ENCODE measurements at places on chromosomes 2 and 18. TPM values are rescaled to one million over a fixed set of nuclear protein-coding genes. Genes with fewer than 3 reads are reported as not detected.
A peak's percentile ranks its signal among the peaks of the same experiment; 100 is the strongest.

Gene ITGA4
- 3.9 TPM for total RNA-seq

Gene GAD1
- not detected for total RNA-seq

Gene CNDP1
- 40.6 TPM for total RNA-seq

Gene CIDEA
- total RNA-seq: not detected

DNA sequence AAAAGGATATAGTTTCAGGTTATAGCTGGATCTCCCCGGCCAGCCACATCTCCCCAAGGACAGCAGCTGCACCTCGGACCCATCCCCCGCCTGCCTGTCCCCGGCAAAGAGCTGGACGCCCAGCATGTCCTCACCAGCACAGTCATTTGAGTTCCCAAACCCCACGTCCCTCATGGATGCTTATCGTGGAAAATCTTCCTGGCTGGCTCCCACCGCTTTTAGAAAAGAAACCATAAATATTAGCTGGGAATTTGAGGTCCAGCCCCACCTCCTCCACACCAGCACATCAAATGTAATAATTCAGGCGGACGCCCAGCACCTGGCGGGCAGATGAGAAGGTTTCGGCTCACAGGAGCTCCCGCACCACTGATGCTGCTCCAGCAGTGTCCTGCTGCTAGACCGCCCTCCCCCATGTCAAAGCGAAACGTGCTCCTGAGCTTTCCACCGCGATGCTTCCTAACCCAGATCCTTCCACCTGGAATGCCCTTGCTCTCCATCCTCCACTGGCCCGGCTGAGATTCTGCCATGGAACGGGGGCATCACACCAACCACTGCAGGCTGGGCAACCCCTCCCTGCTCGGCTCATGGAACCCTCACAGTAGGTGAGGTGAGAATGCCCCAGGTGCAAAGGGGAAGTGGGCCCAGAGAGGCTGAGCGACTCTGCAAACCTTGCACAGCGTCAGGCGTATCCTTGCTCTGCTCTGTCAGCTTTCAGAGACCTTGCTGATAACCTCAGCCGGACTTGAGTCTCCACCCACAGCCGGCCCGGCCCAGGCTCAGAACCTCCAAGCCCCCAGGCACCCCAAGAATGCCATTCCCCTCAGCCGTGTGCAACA lies 71.5 kb upstream of the GPC1 start:
- no peak overlapping the region for H3K4me3 ChIP-seq
- H3K27ac ChIP-seq: no peak overlapping the region
- H3K27me3 ChIP-seq: no peaks in the 10 kb centered on the region
- no peaks in the 10 kb centered on the region for H3K36me3 ChIP-seq
- H3K4me1 ChIP-seq: no peaks in the 10 kb centered on the region
- DNase-seq: peak; percentile 24

- no peak overlapping the region for H3K4me3 ChIP-seq
- DNase-seq: no peak
- H3K4me1 ChIP-seq: no peaks in the 10 kb centered on the region
- no peaks in the 10 kb centered on the region for H3K27me3 ChIP-seq
Observed at GRCh38 chr18:48100165-48100575, 169.7 kb upstream of the SMAD2 start.

DNA sequence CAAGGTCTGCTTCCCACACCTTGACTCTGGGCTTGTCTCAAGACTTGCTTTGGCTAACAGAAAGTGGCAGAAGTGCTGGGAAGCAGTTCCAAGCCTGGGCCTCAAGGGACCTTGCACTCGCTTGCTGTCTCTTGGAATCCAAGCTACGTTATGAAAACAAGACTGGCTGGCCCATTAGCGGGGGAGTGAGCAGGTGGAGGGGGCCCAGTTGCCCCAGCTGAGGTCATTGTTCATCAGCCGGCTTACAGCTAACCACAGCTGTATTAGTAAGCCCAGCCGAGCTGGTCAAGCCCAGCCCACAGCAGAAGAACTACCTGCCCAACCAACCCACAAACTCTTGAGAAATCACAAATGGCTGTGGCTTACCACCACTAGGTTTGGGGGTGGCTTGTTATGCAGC lies 63.1 kb downstream of the MARCO start:
- no peaks in the 10 kb centered on the region for H3K27me3 ChIP-seq
- DNase-seq: peak; percentile 12
- no peaks in the 10 kb centered on the region for H3K36me3 ChIP-seq
- H3K4me3 ChIP-seq: no peak overlapping the region
- H3K27ac ChIP-seq: no peak overlapping the region

DNA sequence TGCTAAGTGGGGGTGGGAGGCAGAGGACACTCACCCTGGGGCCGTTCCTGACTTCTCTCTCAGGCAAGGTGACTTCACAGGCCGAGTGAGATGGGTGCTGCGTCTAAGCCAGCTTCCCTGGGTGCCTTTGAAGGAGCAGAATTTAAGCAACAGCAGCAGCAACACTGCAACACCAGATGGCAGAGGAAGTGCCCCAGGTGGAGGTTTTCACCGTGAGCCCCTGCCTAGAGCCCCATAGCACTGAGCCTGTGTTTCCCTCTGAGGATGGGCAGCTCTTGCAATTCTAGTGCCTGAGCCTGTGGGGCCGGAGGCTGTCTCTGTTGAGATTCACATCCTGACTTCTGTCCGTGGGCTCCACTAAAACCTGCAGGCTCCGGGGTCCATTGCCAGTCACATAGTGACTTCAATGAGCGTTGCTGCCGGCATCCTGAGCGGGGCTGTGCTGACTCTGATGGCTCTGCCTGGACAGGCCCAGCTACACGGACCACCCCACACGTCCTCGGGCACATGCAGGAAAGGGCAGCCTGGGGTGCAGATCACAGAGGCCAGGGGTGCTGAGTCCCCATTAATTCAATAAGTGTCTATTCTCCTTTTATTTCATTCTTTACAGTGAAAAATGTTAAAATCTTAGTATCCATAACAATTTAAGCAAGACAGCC lies 218.8 kb downstream of the SNTG2 start:
- no peak overlapping the region for H3K4me3 ChIP-seq
- H3K27ac ChIP-seq: no peak overlapping the region
- H3K36me3 ChIP-seq: no peaks in the 10 kb centered on the region
- no peak for DNase-seq
- H3K27me3 ChIP-seq: no peaks in the 10 kb centered on the region
- H3K4me1 ChIP-seq: no peaks in the 10 kb centered on the region

DNA sequence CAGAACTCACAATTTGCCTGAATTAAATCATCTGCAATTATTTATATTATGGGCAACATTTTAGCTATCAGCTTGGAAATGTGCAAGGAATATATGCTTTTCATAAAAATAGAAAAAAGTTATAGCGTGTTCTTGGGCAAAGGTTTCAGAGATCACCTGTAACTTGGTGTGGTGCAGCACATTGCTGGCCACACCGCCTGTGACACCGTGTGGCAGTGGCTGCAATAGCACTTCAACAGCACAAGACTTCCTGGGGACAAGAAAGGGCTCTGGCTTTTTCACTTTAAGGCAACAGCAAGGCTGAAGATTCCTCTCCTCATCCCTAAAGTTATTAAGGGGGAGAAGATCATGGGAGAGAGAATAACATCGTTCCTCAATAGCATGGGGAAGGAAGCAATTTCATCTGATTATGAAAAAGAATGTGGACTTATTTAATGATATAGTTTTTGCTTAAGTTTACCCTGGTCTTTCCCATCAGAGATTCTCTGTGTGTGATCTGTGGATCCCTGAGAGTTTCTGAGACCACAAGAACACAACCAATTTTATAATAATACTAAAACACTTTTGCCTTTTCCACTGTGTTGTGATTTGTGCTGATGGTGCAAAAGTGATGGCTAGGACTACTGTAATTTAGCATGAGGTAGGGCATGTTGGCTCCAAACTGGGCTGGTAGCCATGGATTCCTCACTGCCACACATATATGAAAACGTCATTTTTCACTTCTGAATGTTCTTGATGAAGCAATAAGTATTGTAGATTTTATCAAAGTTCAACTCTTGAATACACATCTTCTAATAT lies 15.0 kb upstream of the SERPINB3 start:
- no peak overlapping the region for H3K4me3 ChIP-seq
- H3K27ac ChIP-seq: no peak overlapping the region
- peaks cover 9% of the 10 kb centered on the region for H3K4me1 ChIP-seq
- no peaks in the 10 kb centered on the region for H3K36me3 ChIP-seq
- peak; percentile 63 for DNase-seq

DNA sequence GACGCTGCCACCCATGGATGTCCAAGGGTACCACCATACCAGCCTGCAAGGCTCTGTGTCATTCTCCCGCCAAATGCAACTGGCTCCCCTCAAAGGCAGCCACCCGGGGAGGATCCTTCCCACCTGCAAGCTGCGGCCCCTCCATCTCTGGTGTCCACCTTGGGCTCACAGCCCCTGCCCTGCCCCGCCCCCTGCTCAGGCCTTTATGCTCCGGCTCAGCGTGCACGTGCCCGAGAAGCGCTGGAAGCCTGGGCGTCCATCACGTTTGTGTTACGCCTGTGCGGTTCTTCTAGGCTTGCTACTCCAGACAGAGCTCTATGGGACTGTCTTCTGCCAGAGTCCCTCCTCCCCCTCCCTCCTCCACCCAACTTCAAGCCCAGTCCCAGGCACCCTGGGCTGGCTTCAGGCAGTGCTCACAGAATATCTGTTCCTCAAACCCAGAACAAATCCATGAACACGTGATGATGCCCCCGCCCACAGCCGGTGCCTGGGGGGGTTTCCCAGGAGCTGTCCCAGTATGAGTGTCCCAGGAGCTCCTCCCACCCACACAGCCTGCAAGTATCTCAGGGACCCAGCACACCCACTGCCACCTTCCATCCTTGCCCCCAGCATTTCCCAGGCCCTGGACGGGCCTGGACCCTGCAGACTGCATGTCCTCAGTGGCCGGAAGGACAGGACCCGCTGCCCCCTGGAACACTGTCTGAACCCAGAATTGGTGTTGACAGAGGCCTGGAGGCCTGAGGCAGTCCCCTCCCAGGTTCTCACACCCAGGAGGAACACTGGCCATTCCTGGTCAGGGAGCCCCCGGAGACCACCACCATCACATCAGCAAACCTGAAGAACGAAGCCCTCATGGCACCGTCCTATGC lies 30.3 kb downstream of the KIF1A start:
- H3K27ac ChIP-seq: no peak overlapping the region
- H3K4me3 ChIP-seq: no peak overlapping the region
- H3K27me3 ChIP-seq: no peaks in the 10 kb centered on the region
- H3K4me1 ChIP-seq: peaks cover 2% of the 10 kb centered on the region

DNA sequence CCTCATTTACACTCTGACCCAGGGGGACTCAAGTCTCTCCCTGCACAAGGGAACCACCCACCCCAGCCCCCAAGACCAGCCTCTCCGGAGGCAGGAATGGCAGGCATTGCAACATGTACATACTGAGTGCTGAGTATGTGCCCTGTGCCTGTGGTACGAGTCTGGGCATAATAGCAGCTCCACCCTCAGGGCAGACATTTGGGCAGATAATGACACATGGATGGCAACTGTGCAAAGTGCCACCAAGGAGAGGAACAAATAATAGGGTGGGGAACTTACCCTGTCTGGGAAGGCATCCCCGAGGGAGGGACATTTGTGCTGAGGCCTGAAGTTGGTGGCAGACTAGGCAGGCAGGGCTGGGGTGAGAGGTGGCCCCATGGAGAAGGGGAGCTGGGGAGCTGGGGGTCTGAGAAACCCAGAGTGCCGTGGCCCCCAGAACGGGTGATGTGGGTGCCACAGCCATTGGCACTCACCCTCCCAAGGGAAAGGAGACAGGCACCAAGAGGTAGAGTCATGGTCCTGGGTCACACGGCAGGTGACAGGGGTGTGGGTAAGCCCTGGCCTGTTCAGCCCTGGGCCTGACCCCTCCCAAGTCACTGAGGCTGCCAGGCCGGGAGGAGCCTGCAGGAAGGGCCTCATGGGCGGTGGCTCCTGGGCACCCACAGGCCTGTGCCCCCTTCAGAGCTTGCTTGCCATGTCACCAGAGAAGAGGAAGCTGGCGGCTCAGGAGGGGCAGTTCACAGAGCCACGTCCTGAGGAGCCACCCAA lies 15.7 kb upstream of the GPR17 start:
- no peak overlapping the region for H3K27ac ChIP-seq
- H3K4me1 ChIP-seq: no peaks in the 10 kb centered on the region
- DNase-seq: no peak
- no peak overlapping the region for H3K4me3 ChIP-seq
- no peaks in the 10 kb centered on the region for H3K27me3 ChIP-seq
- no peaks in the 10 kb centered on the region for H3K36me3 ChIP-seq

- no peaks in the 10 kb centered on the region for H3K4me1 ChIP-seq
- H3K4me3 ChIP-seq: no peak overlapping the region
- H3K27ac ChIP-seq: no peak overlapping the region
- DNase-seq: no peak
Observed at GRCh38 chr2:37843556-37843955, 81.5 kb upstream of the RMDN2 start.

GRCh38 chr2:28649481-28650265 lies 102.0 kb upstream of the PPP1CB start:
- no peak for DNase-seq
- no peak overlapping the region for H3K4me3 ChIP-seq
- no peaks in the 10 kb centered on the region for H3K36me3 ChIP-seq
- H3K4me1 ChIP-seq: no peaks in the 10 kb centered on the region
- no peak overlapping the region for H3K27ac ChIP-seq

DNA sequence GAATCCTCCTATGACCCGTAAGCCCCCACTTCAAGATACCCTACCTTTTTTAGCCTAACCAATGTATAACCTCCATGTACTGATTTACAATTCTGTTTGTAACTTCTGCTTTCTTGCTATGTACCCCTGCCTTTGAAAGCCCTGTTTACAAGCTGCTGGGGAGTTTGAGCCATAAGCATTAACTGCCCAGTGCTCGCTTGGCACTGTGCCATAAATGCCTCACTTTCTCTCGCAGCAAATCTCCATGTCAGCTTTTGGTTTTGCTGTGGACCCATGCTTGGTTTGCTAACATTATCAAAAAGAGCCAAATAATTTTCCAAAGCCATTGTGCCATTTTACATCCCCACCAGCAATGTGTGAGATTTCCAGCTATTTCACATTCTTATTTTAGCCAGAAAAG lies 51.8 kb downstream of the TEX51 start:
- H3K27me3 ChIP-seq: no peaks in the 10 kb centered on the region
- H3K36me3 ChIP-seq: no peaks in the 10 kb centered on the region
- no peak overlapping the region for H3K4me3 ChIP-seq
- H3K27ac ChIP-seq: no peak overlapping the region

GRCh38 chr2:71906357-71906973 lies 241.2 kb downstream of the CYP26B1 start:
- H3K36me3 ChIP-seq: no peaks in the 10 kb centered on the region
- DNase-seq: no peak
- no peak overlapping the region for H3K4me3 ChIP-seq
- no peaks in the 10 kb centered on the region for H3K27me3 ChIP-seq
- no peak overlapping the region for H3K27ac ChIP-seq
- H3K4me1 ChIP-seq: no peaks in the 10 kb centered on the region

All from right lobe of liver (tissue), 6 donors.